ENCODE measurements at places on chromosomes 4 and X. TPM values are rescaled to one million over a fixed set of nuclear protein-coding genes. Genes with fewer than 3 reads are reported as not detected.

Gene AFM
- not detected for total RNA-seq

Gene STX18
- total RNA-seq, result 45.4 TPM

Gene SLC10A3
- 17.5 TPM for total RNA-seq

Gene PABPC1L2B
- not detected for total RNA-seq

Gene IQCM
- total RNA-seq, result not detected

Gene LNX1
- 0.11 TPM for total RNA-seq

Gene TACC3
- 12.9 TPM for total RNA-seq

Gene VSIG1
- not detected for total RNA-seq

Gene BTK
- total RNA-seq, result not detected

Gene SMPX
- total RNA-seq, result not detected

Gene EFHC2
- total RNA-seq, result 0.50 TPM

Gene RXFP1
- total RNA-seq, result 10.4 TPM

Gene IL13RA2
- total RNA-seq, result 100 TPM

Gene WDFY3
- 74.5 TPM for total RNA-seq

Gene MAGED4
- total RNA-seq, result 38.1 TPM

All from uterine smooth muscle cell (primary cell).